ENCODE measurements at places on chromosomes 2 and 18.

GRCh38 chr2:49332415-49332814 lies 178.1 kb upstream of the FSHR start:
- no peak for DNase-seq

DNA sequence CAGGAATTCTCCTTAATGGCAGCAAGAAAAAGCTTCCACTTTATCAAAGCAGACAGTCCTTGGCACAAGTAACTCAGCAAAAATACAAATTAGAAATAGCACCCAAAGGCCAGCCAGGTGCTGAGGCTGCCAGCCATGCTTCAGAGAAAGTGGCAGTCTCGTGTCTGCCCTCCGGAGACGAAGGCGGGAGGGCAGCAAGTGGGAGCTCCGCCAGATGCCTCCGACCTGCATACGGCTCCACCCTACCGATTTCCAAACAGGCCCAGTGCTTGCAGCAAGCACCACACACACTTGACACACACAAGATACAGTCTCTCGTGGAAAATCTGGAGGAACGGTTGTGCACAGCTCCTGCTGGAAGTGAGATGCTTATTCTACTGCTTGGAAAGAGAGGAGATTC lies 134.9 kb upstream of the REV1 start:
- DNase-seq, result no peak

DNA sequence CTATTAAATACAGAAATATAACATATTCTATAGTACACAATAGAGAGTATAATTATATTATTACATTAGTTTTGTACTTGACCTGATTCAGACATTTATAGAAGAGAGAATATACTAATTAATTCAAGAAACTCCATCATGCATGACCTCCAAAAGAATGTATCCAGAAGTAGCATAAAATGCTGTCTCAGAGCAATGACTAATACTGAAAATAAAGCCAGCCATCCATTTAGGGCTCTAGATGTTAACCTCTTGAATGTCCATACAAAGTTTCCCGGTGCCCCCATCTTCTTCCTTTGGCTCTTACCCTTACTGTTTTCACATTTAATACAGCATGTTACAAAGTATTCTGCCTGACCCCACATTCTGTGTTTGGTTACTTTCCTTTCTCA lies 102.0 kb downstream of the ARHGAP15 start:
- DNase-seq, result no peak

DNA sequence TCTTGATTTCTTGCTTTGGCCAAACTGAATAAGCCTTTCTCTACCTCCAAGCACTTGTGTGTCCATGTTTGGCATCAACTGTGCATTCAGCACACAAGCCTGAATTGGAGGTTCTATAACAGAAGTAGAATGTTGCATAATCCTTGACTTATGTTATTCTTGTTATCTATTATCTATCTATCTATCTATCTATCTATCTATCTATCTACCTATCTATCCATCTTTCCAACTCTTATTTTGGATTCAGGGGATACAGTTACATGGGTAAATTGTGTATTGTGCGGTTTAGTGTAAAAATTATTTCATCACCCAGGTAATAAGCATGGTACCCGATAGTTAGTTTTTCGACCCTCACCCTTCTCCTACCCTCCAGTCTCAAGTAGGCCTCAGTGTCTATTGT lies 319.6 kb downstream of the PTH2R start:
- DNase-seq, result no peak

DNA sequence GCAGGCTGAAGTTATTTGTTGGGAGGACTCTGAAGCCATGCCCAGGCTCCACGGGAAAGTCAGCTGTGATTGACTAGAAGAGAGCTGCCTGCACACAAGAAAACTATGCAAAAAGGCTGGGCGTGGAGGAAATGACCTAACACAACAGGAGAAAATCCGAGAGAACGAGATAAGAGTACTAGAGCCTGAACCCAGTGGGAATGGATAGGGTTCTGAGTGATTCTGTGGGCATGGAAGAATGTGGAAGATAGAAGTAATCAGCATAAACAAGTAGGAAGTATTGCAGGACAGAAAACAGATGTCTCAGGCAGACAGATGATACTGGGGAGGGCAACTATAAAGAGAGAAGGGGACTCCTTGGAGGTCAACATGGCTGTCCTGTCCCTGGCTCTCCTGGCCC lies 12.1 kb upstream of the COPS8 start:
- no peak for DNase-seq

GRCh38 chr18:49342690-49343089 lies 117.8 kb downstream of the DYM start:
- no peak for DNase-seq

DNA sequence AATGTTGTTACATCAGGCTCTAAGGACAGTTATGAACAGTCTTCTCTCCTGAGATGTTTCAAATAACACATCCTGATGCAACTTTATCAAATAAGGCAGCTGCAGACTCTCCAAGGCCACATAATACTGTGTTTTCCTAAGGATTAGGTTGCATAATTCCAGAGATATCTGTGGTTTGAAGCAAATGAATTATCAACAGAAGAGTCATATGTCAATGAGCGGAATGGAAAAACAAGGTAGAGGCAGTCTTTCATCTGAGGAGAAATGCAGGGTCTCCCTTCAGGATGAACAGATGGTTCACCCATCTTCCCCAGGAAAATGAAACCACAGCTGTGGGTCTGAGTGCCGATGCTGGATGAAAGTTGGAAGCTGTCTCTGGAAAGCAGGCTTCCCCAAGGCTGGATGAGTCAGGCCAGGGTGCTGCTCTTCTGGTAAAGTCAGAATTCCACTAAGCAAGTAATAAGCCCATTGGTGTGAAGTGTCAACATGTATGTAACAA lies 22.2 kb downstream of the LYG1 start:
- no peak for DNase-seq

- no peak for DNase-seq
Observed at GRCh38 chr2:110837446-110838409, 105.4 kb downstream of the ACOXL start.

DNA sequence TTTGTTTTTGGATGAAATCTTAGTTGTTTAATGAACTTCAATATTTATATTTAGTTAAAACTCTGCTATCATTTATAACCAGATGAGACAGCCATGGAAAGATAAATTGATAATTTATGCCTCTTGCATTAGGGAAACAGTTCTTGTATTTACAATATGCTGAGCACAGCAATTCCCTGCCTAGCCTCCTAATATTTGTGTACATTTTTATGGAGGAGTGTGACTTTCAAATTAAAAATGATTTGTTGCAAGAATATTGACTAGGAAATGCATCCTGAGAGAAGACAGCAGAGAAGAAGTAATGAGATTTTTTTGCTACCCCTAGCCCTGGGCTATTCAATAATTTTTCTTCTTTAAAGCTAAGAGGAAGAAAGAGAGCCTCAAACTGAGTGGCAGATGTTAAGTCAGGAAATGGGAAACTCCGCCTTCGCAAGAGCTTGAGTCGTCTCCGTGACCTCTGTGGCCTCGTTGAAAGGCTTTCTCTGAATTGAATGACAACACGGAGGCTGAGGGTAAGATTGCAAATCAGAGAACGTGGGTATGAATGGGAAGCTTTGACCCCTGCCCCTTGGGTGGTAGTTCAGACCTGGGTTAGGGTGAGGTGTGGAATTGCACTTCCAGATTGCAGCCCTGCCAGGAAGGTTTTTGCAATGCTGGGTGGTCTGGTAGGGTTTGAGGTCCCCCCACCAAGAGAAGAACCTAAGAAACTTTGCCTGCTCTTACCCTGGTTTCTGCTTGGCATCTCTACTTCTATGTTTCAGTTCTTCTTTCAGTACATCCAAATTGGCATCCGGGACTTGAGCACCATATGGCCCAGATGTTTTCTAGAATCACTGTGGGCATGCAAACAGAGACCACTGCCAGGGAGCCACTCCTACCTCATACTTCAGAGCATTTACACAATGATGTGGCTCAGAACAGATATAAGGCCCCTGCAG lies 210.3 kb upstream of the RBMS1 start:
- DNase-seq, result no peak

- DNase-seq, result no peak
Observed at GRCh38 chr2:174233771-174234275, 14.5 kb downstream of the OLA1 start.

DNA sequence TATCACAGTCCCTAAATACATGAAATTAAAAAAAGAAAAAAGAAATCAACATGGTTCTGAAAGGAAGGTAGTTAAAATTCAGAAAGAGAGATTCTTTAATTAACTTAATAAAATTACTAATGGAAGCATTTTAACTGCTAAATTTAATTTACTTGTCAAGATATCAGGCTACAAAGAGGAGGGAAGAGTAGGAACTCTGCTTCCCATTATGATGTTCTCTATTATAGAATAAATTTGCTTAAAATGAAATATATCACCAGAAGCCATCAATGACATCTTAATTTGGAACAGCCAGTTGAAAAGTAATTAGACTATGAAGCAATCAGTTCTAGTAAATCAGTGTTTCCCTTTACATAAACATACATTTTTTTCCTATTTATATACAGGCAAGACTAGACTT lies 611.8 kb upstream of the FANCL start:
- DNase-seq, result no peak

DNA sequence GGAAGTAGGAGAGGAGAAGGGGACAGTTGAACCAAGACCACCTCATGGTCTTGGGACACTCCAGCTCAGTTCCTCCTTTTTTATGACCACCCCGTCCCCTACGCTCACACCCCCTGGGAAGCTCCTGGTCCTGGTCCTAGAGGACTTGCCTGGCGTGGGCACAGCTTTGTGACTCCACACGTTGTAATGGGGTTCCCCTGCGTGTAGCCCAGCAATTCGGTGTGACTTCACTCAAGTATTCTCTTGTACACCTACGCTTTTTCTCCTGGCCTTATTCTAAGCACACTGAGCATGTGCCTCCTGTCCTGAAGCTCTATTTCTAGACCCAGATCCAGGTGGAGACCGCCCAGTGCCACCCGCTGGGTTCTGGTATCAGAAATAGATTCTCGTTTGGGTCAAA lies 36.1 kb upstream of the B3GNT7 start:
- no peak for DNase-seq

DNA sequence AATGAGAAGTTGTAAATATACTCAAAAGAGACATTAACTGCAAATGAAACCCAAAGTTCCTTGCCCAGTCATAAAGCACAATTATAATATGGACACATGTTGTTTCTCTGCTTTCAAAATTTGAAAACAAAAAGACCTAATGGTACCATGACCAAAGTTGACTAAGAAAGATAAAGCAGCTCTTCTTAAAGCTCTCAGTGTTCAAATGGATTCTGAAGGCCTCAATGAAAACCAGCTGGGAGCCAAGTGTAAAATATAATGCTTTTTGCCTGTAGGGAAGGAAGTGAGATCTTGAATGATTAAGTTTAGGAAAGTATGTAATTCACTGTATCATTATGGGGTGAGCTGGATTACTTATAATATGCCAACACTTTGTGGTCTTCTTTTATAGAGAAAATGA lies 178.6 kb downstream of the SATB2 start:
- DNase-seq, result no peak

DNA sequence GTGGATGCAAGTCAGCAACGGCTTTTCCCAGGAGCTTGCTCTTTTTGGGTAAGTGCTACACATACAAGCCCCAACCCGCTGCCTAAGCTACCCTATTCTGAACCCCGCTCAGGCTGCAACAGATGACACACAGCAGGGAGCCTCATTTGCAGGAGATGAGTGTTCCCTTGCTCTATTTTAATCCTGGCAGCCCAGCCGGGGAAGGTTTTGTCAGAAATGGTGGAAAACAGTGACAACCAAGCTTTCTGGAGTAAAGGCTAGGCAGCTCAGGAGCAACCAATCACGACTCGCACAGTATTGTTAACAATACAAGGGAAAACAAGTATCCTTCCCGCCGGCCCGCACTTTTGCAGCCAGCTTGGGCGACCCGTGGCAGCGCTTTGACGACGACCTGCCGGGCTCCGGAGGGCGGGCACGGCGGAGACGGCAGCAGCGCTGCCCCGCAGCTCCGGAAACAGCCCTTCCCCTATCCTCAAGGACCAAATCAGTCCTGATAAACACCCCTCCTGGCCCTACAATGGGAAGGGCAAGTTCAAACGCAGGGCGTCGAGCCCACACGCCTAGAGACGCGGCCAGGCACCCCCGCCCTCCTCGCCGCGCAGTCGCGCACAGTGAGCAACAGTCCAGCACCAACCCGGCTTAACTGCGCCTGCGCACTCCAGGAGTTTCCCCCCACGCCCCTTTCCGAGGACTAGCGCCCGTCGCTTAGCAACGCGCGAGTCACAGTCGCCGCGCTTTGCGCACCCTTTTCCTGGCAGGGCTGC lies 74.3 kb upstream of the TSPYL6 start:
- peak; percentile 88 for DNase-seq

GRCh38 chr2:71685941-71686611 lies 232.7 kb downstream of the DYSF start:
- no peak for DNase-seq

DNA sequence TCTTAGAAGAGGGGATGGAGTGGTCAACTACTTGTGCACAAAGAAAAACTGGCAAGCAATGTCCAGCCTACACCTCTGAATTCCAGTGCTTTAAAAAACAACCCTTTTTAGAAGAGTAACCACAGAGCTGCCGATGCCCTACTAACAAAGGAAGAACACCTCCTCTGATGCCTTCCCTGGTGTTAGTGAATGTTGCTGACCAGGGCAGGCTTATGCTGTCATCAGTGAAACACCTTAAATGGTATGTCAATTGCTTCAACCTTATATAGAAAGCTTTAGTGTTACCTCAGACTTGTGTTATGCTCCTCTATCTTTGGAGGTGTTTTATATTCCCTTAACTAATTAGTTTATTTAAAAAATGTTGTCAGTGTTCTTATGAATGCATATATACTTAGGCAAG lies 79.7 kb upstream of the FZD5 start:
- DNase-seq, result no peak

DNA sequence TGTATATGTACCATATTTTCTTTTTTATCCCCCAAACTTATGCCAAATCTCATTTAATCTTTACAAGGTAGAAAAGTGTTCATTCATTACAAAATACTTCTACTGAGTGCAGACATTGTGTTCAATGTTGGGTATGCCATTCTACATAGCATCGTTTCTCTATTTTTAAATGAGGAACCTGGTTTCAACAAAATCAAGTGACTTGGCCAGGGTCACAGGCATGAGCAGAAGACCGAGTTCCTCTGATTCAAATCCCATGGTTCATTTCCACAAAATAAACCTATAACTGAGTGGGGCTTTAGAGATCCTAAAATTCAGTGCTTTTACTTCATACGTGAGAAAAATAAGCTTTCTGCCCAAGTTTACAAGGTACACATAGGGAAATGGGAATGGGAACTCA lies 81.4 kb upstream of the RASGRP3 start:
- no peak for DNase-seq

DNA sequence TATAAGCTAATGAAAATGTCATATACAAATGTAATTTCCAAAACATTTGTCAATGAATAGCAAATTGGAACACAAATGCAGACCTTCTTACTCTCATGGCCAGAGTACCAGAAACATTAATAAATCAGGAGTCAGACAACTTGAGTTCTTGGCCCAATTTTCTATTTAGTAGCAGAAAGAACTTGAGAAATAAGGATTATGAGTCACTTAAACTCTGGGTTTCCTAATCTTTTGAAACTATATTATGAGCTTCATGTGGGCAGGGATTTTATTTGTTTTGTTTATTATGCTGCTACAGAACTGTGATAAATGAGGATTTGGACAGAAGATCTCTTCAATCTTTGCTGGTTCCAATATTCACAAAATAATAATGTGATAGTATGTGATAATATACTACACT lies 686.7 kb downstream of the NR4A2 start:
- DNase-seq, result no peak
